ENCODE measurements at places on chromosomes 16 and 17.

- DNase-seq = no peak
These were observed 107.9 kb downstream of the SNX29 start for GRCh38 chr16:12084436-12084835.

- no peak for DNase-seq
These were observed 24.8 kb upstream of the CEP20 start for GRCh38 chr16:15913046-15913698.

DNA sequence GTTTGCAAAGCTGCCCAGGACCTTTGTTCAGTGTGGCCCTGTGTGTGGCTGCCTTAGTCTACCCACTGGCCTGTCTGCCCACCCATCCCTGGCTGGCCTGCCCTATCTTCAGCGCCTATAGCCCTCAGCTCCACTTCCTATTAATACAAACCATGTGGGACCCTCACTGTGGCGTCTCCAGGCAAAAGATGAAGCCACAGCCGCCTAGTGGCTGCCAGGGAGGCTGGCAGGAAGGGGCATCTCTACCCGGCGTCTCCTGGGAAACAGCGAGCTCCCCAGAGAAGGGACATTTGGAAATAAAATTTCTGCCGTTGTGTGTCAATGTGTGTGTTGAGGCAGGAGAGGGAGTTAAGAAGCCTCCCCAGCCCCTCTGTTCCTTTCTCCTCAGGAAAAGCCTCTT is 31.5 kb downstream of the NEUROD2 start:
- DNase-seq = no peak

GRCh38 chr17:2386400-2387085 is 14.3 kb downstream of the MNT start:
- DNase-seq = no peak

GRCh38 chr16:18816286-18816685 is 14.9 kb upstream of the ARL6IP1 start:
- DNase-seq = no peak
